ENCODE measurements at places on chromosomes 5 and 9.

GRCh38 chr5:144002876-144003275 is 167.6 kb downstream of the YIPF5 start:
- no peak for DNase-seq

GRCh38 chr9:79189511-79189924 is 382.2 kb upstream of the TLE4 start:
- DNase-seq = no peak

- DNase-seq = no peak
These were observed 387.1 kb downstream of the ZSWIM6 start for GRCh38 chr5:61719124-61719523.

DNA sequence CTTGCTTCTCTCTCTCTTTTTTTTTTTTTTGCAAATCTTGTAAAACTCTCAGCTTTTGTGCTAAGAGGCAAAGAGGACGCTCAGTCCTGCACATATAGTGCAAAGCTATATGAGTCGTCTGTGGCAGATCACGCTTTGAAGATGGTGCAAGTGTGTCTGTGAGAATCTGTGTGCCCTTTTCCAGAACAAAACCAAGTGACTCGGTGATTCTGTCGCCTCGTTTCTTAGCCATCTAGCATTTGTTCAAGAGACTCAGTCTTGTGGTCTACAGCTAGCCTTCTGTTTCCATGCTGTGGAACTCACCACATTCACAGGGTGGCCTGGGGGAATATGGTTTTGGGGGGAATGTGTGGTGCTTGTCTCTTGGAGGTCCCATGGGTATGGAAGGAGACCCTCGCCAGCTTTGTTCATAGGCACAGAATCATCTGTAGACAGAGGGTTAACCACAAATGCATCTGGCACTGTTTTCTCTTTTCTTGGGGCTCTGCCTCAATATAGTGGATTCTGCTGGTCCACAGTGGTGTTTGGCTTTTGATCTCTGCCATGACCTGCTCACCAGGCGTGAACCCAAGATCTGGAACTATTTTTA is 82.1 kb downstream of the C9orf152 start:
- DNase-seq = no peak

- DNase-seq = no peak
These were observed 115.9 kb downstream of the PIK3R1 start for GRCh38 chr5:68331192-68332079.

DNA sequence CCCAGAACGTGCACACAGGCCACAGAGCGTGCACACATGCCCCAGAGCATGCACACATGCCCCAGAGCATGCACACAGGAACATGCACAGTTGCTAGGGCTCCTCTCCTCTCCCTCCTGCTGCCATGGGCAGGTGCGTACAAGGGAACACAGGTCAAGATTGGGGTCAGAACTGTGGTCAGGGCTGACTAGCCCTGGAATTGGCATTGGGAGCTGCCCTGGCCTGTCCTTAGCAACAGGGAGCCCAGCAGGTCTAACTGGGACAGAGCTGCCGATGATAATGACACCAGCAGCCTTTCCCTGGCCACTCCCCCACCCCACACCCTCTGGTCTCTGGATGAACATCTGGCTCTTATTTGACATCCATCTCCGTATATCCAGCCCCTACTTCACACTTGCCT is 8.0 kb downstream of the PCDH1 start:
- no peak for DNase-seq

DNA sequence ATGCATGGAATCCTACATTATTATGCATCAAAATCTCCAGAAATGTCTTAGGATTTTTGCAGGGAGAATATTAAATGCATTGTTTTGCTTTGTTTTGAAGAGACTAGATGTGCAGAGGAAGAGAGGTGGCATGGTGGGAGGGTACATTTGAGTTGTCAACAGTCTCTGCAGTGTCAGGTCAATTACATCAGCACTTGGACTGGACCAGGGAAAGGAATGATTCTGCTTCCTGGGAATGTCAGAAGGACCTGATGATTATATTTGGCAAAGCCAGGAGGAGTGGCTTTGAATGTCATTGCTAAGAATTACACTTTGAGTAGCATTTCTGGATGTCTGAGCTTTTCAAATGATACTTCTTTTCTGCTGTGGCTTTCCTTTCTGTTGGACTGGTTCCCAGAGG is 17.5 kb upstream of the TMEFF1 start:
- no peak for DNase-seq

DNA sequence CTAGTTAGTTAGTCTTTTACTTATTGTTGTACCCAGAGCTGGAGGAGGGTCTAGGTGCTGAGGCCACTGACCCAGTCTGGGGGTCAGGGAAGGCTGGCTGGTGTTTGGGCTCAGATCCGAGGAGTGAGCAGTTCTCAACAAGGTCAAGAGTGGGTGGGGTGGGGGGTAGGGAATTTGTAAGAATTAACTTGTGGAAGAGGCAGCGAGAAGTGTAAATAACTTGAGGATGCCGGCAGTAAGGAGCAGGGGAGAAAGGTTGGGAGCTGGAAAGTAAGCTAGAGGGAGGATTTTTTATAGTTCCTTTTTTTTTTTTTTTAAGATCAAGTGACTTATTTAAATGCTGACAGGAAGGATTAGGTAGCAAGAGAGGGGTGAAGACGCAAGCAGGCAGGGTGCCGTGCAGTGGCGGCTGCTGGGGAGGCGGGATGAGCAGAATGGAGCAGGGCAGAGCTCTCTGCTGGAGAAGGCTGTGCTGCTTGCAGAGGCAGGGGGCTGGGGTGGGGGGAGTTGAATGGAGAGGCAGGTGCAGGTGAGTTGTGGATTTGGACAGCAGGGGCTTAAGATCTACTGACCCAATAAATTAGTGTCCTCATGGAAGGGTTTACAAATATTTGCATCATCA is 35.3 kb upstream of the SMIM32 start:
- no peak for DNase-seq

DNA sequence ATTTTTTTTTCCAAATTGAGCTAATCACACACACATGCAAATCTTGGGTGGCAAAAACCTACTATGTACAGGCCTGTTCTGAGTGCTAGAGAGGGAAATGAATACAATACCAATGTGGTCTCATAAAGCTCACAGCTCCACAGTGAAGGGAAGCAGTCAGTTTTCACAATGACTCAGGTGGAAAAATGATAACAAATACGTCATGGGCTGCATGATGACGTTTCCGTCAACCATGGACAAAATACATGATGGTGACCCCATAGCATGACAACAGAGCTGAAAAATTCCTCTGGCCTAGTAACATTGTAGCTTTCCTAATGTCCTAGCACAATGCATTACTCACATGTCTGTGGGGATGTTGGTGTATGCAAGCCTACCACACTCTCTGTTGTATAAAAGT is 252.5 kb downstream of the TRIM32 start:
- no peak for DNase-seq

GRCh38 chr9:15572200-15572770 is 19.4 kb downstream of the CCDC171 start:
- DNase-seq = no peak

- no peak for DNase-seq
These were observed 2.5 kb downstream of the TTC1 start for GRCh38 chr5:160011471-160011870.

- DNase-seq = no peak
These were observed 27.1 kb upstream of the NKD2 start for GRCh38 chr5:981456-981855.

GRCh38 chr9:3931058-3931457 is 368.8 kb downstream of the GLIS3 start:
- no peak for DNase-seq

GRCh38 chr5:109522404-109522803 is 112.6 kb upstream of the PJA2 start:
- DNase-seq = no peak

DNA sequence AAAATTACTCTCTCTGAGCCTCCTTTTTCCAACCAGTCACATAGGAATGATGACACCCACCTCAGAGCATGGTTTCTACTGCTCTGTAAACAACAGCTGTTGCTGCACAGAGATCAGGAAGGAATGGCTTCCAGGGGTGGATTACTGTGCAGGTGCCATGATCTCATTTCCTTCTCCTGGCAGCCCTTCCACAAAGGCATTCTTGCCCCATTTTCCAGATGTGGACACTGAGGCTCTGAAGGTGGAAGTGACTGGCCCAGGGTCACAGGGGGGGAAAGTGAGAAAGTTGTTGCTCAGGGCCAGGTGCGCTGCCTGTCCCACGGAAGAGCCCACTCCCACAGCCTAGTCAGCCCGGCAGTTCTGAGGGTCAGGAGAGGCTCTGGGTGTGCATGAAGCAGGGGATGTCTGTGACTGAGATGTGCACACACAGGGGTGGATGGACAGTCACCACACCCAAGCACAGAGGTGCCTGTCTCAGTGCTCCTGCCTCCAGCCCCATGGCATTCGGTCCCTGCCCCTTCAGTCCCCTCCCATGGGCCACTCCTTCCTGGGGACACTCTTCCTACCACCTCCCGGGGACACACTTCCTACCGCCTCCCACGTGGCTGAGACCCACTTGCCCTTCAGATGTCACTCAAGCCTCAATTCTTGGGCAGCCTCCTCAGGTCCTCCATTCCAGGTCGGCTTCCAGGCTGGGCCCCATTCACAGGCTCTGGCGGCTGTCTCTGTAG is 17.0 kb downstream of the FGFR4 start:
- no peak for DNase-seq

Measured in DMS79 (cell line).